ENCODE measurements at places on chromosomes 2 and 18.

DNA sequence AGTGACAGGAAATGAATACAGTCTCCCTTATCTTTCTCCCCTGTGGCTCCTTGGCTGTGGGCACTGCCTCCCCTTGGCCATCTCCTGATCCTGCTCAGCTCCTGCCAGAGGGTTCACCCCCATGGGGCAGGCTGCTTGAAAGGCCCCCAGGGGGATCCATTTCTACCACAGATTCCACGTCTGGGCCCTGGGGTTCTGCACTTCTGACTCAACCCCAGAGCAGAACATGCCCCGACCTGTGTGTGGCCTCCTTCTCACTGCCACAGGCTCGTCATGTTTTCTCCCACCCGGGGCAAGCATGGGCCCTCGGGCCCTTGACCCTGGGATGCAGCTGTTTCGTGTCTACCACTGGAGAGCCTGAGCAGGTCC, 122.2 kb downstream of the ACKR3 start:
- DNase-seq: no peak

DNA sequence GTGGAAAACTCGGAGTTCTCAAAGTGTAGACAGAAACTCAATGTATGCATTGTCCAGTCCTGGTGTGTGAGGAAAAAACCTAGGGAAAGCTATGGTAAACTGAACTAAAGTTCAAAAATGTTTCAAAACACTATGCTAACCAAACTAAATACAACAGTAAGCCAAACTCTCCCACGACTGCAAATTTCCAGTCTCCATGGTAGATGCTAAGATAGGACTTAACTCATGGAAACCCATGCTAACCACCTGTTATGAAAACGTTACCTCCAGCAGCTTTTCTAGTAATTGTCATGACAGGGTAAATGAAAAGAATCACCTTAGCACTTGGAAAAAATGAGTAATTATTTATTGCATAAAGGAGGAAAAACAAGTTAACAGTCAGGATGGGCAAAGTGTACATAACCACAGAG, 135.7 kb upstream of the EPC2 start:
- DNase-seq: no peak

DNA sequence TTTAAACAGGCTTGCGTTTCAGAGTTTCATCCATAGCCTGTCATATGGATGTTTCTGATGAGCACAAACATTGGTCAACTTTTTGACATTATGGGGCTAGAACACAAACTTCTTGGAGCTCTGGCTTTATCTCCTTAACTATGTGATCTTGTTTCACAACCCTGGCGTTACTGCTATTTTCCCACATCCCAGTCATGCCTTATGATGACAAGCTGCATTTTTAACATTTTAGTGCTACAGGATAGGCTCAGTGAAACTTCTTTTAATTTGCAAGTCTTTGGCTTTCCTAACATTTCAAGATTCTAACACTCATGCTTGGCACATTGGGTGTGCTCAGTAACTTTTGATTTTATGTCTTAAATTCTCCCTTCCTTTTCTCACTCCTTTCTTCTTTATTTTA, 21.0 kb upstream of the PDE1A start:
- DNase-seq: no peak

DNA sequence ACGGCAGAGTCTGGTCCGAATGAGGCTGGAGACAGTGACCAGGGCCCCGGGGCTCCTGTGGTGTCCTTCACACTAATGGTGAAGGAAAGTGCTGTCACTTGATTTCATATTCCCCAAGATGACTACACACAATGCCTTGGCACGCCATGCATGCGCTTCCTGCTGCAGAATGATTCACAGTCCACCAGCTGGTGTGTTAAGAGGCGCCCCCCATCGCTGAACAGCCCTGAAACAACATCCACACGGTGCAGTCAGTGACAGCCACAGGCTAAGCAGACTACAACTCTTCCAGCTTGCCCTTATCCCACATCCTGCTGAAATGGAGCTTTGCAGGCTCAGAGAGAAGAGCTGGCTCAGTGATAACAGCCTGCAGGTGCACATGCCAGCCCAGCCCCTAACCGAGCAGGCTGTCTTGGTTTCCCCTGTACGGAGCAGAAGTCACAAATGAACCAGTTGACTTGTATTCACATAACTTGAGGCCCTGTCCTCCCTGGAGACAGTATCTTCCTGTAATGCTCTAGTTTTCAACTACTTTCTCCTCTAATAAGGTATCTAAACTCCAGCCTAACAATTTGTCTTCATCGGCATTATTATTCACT, 24.3 kb upstream of the CDH20 start:
- no peak for DNase-seq

GRCh38 chr2:101736861-101737291, 39.4 kb downstream of the MAP4K4 start:
- no peak for DNase-seq

DNA sequence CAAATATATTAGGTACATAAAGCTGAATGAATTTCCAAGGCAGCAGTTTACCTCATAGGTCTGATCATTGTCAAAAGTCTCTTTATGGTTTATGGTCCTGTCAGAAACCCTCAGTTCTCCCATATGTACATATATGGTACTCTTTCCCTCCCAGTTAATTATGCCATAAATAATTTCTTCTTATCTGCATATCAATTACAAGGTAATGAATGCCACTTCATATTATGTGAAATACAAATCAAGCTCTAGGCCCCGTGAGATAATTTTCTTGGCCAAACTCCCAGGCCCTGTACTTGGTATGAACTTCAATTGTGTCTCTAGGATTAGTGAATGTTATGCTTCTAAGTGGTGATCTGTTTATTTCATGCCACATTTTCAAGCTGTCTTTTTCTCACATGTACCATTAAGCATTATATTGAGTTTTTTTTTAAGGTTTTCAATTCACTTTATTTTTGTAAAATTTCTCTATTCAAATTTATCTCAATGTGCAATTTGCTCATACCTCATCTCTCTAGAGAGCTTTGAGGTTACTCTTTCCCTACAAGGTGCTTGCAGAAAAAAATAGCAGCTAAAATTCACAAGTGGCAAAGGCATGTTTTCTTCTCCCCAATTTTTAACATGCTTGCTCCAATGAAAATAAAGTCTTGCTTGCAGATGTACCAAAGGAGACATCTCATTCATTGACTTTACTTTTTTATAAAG, 430.6 kb upstream of the VRK2 start:
- no peak for DNase-seq

DNA sequence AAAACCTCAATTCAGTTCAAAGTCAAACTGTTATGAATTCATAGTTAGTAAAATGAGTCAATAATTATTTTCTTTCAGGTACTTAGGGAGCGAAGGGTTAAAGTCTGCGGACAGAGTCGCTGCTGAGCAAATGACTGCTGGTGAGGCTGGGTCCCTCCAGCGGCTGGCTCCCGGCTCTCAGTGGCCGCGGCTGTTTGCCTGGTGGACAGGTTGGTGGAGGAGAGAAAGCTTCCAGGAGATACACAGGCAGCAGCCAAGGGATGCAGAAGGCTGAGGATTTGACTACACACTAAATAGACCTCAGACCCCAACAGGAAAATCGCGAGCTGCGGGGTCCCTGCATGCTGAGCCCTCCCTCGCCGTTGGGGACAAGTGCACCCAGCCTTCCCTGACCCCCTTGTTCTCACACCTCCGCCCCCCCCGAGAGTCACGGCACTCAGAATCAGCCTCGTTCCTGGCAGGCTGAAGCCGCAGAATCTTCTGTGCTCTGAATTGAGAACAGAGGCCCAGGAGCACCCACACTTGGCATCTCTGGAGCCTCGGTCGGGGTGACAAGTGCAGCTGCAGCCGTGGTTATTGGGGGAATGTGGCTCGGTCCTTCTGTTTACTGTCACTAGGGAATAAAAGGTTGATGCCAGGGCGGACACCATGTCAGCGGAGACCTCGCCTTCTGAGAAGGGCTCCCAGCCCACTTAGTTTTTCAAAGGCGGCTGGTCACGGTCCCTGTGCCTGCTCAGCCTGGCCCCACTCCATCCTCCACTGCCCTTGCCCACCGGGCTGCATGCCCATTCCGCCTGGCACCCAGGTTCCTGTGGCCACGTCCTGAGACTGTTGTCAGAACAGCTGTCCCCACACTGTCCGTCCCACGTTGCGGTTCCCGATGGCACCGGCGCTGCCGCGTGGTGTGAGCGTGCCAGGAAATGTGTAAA, 74.0 kb downstream of the SLC66A2 start:
- DNase-seq: no peak

- no peak for DNase-seq
Measured at GRCh38 chr2:189221811-189222467, 42.4 kb upstream of the COL5A2 start.

DNA sequence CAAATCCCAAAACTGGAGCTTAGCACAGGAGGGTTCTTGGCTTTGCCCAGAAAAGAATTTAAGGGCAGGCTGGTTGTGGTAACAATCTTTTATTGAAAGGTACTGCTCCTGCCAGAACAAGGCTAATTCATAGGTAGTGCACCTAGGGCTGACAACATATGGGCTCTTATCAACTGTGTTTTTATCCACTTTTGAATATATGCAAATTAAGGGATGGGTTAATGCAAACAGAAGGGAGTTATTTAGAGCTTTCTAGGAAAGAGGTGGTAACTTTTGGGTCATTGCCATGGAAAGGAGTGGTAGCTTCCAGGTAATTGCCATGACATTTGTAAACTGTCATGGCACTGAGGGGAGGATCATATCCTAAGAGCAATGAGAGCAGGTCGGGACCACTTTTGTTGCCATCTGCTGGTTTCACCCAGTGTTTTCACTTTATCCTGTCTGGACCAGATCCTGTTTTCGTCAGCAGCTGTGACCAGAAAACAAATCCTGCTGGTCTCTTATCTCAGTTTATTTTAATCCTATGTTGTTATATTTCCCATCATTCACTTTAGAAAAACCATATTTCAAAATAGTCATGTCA, 981 bp downstream of the C2orf66 start:
- DNase-seq: no peak

- no peak for DNase-seq
Measured at GRCh38 chr2:156818944-156819343, 382.8 kb downstream of the GPD2 start.

- DNase-seq: no peak
Measured at GRCh38 chr2:165214093-165214492, 10.2 kb upstream of the SCN3A start.

GRCh38 chr18:23828426-23828825, 139.2 kb downstream of the LAMA3 start:
- peak; percentile 77 for DNase-seq

DNA sequence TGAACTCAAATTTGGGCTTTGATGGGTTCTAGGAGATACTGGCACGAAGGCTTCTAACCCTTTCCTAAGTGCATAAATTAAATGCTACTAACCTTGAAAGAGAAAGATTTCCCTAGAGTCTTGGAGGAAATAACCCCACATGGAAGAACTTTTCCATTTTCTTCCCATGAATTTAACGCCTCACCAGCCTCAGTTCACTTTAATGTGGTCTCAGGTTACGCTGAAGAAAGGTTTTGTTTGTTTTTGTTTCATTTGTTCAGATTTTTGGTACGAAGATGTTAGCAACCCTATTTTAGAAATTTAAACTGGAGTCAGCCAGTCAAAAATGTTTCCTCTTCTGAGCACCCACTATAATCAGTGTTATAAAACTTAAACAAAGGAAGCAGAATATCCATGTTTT, 30.7 kb downstream of the METTL4 start:
- no peak for DNase-seq

GRCh38 chr2:8607606-8608005, 74.2 kb upstream of the ID2 start:
- DNase-seq: no peak

GRCh38 chr2:215338883-215339679, 27.2 kb downstream of the ATIC start:
- no peak for DNase-seq

DNA sequence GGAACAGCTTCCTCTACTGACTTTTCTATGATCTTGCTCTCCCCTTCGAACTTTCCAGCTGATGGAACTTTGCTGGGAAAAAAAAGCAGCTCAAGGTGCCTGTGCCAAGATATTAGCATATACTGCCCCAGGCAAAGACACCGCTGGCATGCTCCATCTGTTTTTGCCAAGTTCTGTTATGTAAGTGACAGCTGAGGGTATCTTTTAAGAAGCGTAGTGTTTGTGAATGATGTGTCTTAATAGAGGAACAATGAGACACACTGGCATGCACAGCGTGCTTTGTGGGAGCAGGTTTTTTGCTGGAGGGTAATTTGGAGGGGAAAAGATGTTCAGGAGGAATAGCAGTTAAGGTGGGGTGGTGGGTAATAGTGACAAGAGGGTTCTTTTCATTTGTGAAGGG, 47.8 kb downstream of the SLC4A3 start:
- DNase-seq: no peak

DNA sequence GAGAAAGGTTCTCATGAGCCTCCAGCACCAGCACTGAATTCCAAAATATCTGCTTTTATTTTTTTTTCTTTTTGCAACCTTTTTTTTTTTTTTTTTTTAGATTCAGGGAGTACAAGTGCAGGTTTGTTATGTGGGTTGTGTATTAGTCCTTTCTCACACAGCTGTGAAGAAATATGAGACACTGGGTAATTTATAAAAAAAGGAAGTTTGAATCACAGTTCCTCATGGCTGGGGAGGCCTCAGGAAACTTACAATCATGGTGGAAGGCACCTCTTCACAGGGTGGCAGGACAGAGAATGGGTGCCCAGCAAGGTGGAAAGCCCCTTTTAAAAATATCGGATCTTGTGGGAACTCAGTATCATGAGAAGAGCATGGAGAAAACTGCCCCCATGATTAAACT, 7.9 kb upstream of the TMX3 start:
- no peak for DNase-seq

DNA sequence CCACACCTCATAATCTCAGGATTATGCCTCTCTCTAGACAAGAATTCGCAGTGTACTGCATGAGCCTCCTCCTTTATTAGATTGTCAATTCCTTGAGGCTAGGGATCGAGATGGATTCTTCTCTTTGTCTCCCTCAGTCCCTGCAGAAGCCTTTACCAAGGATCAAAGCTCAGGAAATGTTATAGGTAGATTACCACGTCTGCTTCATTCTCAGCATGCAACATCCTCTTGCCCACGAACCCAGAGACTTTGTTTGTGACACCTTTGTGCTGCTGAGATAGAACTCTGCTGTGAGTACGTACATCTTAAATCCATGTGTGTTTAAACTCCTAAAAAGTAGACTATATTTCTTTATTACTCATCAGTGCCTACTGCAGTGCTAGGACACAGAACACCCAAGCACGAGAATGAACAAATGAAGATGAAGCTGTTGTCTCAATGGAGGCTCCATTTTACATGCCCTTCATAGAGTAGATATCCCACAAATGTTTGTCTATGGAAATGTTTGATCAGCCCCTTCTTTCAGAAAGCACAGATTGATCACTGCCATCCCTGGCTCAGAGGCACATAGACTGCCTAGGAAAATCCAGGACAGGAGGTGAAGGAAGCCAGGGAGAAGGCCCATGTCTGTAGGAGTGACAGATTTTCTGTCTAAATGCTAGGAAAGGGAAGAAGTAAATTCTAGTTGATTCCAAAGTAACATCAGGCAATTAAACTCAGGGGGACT, 98.8 kb upstream of the KLHL29 start:
- no peak for DNase-seq

DNA sequence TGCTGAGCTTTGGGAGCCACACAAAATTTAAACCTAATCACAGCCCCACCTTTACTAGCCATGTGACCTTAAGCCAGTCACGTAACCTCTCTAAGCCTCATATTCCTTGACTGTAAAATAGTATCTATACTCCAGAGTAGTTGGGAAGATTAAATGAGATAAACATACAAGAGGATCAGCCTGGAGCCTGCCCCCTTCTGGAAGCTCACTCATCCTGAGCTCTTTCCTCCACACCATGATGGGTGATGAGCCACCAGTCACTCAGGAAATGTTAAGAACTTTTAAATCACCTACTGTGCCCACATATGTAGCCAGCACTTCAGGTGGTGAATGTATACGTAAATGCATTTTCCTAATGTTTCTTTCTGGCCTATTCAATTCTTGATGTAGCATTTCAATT, 195.9 kb upstream of the DDX18 start:
- DNase-seq: no peak

GRCh38 chr2:157837851-157838441, 38.2 kb downstream of the ACVR1 start:
- no peak for DNase-seq

All from CD4-positive, alpha-beta T cell treated with Interleukin-1 beta for 1 hour (primary cell).